ENCODE measurements at places on chromosomes 11 and 22.

DNA sequence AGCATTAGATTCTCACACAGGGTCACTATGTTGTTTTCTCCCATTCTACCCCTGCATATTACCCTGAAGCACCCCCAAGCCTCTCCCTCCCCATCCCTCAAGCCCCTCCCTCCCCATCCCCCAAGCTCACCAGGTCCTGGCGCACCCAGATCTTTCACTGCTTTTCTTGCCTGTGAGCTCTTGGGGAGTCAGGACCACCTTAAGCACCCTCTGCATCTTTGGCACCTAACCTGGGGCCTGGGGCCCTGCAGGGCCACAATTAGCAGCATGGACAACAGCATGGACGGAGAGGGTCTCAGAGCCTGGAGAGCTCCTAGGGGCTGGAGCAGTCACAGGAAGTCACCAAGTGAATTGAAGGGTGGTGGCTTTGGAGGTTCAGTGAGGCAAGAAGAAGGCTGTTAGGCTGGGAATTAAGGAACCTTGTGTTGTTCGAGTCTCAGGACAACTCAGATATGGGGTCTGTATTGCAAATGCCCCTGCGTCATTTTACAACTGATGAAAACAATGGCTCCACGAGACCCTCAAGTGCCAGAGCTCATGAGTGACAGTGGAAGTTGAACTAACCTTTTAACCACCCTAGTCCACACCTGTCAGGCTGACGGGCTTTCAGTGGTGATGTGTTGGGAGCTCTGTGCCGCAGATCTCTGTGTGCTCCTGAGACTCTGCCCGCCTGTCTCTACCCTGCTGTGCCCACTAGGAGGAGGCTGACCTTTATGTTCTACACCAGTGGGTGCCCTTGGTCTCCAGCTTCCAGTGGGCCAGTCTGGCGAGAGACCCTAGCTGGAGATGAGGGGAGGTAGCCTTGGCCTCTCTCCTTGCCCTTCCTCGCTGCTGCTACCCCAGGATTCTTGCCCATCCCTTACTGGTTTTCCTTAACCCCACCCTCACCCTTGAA is 111.3 kb upstream of the OR4B1 start:
- H3K4me3 ChIP-seq = peak overlapping the region; percentile 62
- no peak for DNase-seq

DNA sequence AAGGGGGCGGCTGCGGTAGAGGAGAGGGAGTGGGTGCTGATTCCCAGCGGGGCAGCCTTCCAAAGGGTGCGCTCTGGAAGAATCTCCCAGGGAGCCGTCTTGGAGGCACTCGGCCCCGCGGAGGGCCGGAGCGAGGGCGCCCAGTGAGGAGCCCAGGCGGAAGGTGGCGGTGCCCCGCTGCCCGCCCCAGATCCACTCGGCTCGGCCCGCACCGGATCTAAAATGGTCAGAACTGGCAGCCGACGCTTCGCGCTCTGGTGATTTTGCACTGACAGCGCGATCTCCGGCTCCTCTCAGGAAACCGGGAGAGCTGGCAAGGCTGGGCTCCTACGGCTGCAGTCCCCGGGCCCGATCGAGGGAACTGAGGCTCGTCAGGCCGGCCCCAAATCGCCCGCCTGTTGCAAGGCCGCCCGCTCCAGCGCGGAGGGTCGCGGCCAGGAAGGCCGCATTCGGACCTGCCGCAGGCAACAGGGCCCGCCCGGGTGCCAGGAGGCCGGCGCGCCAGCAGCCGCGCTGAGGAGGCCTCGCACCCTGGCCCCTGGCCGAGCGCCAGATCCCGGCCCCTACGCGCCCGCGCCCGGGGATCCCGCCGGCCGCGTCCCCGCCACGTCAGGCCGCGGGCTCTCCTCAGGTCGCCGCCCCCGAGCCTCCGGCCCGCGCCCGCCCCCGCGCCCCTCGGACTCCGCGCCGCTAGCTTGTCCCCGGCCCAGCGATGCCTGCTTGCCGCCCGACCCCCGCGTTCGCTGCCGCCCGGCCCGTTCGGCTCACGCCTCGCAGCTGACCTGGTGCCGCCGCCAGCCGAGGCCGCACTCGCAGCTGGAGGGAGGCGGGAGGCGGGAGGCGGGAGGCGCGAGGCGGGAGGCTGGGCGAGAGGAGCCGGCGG is at the start of gene KLHL22:
KLHL22 (minus strand) TSS at position 818 of the 883 bp plus-strand sequence. CDS start 6,584 bp downstream, outside the sequence.
- H3K27me3 ChIP-seq = no peaks in the 10 kb centered on the region
- peaks cover 58% of the 10 kb centered on the region for H3K4me1 ChIP-seq
- peak; percentile 58 for DNase-seq
- peak within 1 kb of the TSS; percentile 94 for H3K4me3 ChIP-seq
- peak within 1 kb of the TSS; percentile 95 for H3K27ac ChIP-seq

DNA sequence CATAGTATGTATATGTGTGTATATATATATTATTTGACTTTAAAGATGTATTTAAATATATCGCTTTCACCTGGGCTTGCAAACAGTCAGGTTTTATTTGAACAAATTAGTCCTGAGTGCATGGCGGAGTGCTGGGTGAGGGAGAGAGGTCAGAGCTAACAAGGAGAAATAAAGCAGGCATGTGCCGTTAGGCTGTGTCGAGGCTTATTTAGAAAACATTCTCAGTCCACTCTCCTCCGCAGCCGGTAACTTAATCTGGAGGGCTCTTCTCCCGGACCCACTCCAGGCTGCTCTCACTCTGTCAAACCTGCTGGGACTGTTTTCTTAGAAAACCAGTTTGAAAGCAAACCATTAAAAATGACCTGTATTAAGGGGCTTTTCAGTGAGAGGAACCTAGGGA is 455.9 kb downstream of the MN1 start:
- no peak overlapping the region for H3K4me3 ChIP-seq
- no peak overlapping the region for H3K27ac ChIP-seq
- no peaks in the 10 kb centered on the region for H3K36me3 ChIP-seq
- DNase-seq = no peak
- H3K27me3 ChIP-seq = no peaks in the 10 kb centered on the region

GRCh38 chr11:32886180-32886579 is 6.4 kb upstream of the QSER1 start:
- no peaks in the 10 kb centered on the region for H3K36me3 ChIP-seq
- DNase-seq = no peak
- H3K4me1 ChIP-seq = no peaks in the 10 kb centered on the region
- no peaks in the 10 kb centered on the region for H3K27me3 ChIP-seq

GRCh38 chr11:122977470-122978298 is 4.0 kb downstream of the BSX start:
- DNase-seq = no peak
- H3K36me3 ChIP-seq = no peaks in the 10 kb centered on the region
- H3K27ac ChIP-seq = no peak overlapping the region
- H3K4me1 ChIP-seq = peaks cover 10% of the 10 kb centered on the region
- H3K27me3 ChIP-seq = peaks cover 58% of the 10 kb centered on the region

DNA sequence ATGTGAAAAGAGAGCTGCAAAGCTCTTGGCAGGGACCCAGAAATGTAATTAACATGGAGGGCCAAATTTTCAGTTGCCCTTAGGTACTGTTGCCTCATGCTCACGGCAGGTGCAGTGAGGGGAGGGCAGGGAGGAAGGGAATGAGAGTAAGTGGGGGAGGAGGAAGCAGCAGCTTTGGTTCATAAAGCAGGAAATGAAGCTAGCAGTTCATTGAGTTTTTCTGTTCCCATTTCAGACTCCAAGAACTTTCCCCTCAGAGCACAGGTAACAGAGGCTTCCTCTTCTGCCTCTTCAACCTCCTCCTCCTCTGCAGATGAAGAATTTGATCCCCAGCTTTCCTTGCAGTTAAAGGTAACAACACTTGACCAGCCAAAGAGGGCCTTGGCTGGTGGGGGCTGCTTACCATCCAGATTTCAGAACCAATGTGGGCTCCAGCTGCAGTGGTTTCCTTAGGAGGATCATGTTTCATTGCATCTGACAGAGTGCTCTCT is 57.9 kb upstream of the PARVA start:
- H3K27ac ChIP-seq = no peak overlapping the region
- DNase-seq = no peak
- no peaks in the 10 kb centered on the region for H3K27me3 ChIP-seq
- peaks cover 6% of the 10 kb centered on the region for H3K4me1 ChIP-seq
- no peaks in the 10 kb centered on the region for H3K36me3 ChIP-seq

GRCh38 chr11:36238036-36238631 is 51.1 kb downstream of the COMMD9 start:
- no peaks in the 10 kb centered on the region for H3K27me3 ChIP-seq
- no peak overlapping the region for H3K4me3 ChIP-seq
- no peaks in the 10 kb centered on the region for H3K4me1 ChIP-seq
- no peak overlapping the region for H3K27ac ChIP-seq
- no peaks in the 10 kb centered on the region for H3K36me3 ChIP-seq
- no peak for DNase-seq

DNA sequence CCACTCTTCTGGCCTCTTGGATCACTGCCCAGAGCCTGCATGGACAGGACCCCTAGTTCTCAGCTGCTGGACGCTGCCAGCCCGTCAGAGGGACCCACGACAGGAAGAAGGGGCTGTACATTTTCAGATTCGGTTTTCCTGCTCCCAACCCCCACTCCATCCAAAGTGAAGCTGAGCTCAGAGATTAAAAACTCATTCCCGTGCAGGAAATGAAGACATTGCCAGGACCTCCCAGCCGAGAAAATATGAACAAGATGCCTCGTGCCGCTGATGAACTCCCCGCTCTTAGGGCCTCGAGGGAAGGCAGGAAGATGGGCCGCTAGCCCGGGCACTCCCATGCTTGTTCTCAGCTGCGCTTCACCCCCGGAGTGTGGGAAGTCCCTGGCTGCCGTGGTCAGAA is 36.1 kb downstream of the RPUSD4 start:
- H3K27ac ChIP-seq = no peak overlapping the region
- H3K36me3 ChIP-seq = no peaks in the 10 kb centered on the region
- H3K4me3 ChIP-seq = no peak overlapping the region
- H3K27me3 ChIP-seq = no peaks in the 10 kb centered on the region
- no peaks in the 10 kb centered on the region for H3K4me1 ChIP-seq

GRCh38 chr11:6615882-6616585 is 3.2 kb downstream of the TPP1 start:
- peaks cover 43% of the 10 kb centered on the region for H3K4me1 ChIP-seq
- H3K36me3 ChIP-seq = peaks cover 17% of the 10 kb centered on the region
- no peak for DNase-seq
- H3K27ac ChIP-seq = no peak overlapping the region
- no peak overlapping the region for H3K4me3 ChIP-seq

DNA sequence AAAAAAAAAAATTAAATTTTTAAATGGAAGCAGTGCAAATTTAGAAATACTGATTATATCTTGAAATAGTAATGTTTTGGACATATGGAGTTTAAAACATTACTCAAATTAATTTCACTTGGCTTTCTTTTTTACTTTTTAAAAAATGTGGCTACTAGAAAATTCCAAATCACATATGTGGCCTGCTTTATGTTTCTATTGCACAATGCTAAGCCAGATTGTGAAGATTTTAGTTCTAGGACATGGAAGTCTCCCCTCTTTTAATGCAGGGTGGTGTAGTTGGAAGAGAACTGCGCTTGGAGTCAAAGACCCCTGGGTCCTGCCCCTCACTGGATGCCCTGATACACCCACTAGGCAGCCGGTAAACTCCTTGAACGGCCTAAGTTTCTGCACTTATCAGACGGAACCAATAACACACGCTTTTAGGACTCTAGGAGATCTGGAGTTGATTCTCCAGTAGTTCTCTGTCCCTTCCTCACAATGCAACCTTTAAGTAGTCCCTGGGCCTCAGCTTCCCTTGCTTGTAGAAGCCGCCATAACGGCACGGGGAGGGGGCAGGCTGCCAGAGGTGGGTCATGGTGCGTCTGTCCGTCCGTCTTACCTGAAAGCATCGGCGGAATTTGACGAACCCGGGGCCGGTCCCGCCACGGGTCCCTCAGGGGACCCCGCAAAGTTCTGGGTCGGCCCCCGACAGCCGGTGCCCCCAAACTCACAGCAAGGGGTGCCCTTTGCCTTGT is 505 bp downstream of the FAM227A start:
- peaks cover 21% of the 10 kb centered on the region for H3K4me1 ChIP-seq
- peak overlapping the region; percentile 88 for H3K27ac ChIP-seq

GRCh38 chr11:44244639-44245310 is 65.2 kb downstream of the ALX4 start:
- H3K36me3 ChIP-seq = peaks cover 21% of the 10 kb centered on the region
- H3K27me3 ChIP-seq = no peaks in the 10 kb centered on the region
- no peak overlapping the region for H3K27ac ChIP-seq
- no peak overlapping the region for H3K4me3 ChIP-seq

DNA sequence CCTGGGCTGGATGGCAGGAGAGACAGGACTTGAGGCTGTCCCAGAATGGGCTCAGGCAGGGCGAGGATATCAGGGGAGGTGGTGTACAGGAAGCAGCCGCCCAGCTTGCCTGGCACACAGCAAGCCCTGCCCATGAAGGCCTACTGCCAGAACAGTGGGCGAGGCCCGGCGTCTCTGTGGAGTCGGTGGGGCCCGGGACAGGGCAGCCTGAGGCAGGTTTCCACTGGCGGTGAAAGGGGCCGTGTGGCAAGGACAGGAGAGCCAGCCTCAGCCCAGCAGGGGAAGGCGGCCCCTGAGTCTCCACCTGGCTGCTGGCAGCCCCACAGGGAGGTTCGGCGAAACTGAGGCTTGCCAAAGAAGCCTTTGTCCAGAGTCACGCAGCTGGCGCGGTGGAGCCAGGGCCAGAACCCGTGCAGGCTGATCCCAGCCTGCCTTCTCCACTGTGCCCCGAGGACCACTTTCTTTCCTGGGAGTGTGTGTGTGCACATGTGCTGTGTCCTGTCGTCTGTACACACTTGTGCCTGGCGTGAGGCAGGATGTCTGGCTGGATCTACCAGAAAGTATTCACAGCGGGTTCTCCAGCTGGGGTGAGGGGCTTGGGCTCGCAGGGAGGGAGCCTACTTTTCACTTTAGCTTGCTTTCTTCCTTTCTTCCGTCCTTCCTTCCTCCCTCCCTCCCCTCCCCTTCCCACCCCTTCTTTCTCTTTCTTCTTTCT is 1.2 kb downstream of the TSPO start:
- peak; percentile 85 for DNase-seq
- no peaks in the 10 kb centered on the region for H3K36me3 ChIP-seq
- H3K4me1 ChIP-seq = peaks cover 20% of the 10 kb centered on the region
- peak overlapping the region; percentile 71 for H3K27ac ChIP-seq
- H3K4me3 ChIP-seq = peak overlapping the region; percentile 69

- H3K27ac ChIP-seq = no peak overlapping the region
- DNase-seq = no peak
- H3K4me1 ChIP-seq = peaks cover 5% of the 10 kb centered on the region
- H3K4me3 ChIP-seq = no peak overlapping the region
- no peaks in the 10 kb centered on the region for H3K36me3 ChIP-seq
- H3K27me3 ChIP-seq = peaks cover 2% of the 10 kb centered on the region
Observed at GRCh38 chr11:123020968-123021367, 39.3 kb upstream of the BSX start.

DNA sequence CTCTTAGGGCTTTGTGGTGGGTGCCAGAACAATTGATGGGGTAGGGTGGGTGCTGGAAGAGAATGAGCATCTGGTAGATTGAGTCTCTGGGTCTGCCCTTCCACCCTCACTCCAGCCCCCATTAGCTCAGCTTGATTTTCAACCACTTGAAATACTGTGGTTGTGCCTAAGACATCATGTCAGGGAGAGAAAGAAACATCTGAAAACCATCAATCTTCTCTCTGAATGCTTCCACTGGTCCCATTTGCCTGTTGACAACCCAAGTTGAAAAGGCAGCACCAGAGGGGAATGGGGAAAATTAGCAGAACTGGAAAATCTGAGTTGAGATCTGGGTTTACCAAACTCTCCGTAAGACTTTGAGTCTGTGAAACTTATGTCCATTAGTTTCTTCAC is 26.1 kb downstream of the CD44 start:
- H3K27me3 ChIP-seq = no peaks in the 10 kb centered on the region
- peaks cover 97% of the 10 kb centered on the region for H3K4me1 ChIP-seq
- H3K27ac ChIP-seq = peak overlapping the region; percentile 99
- no peak for DNase-seq
